ENCODE measurements at places on chromosomes 7 and 10. TPM values are rescaled to one million over a fixed set of nuclear protein-coding genes. Genes with fewer than 3 reads are reported as not detected.

Gene PRSS1
- 0.99 TPM for total RNA-seq

Gene FAM131B
- total RNA-seq: 0.60 TPM

Gene PDSS1
- total RNA-seq: 17.3 TPM

Gene GRID2IP
- total RNA-seq: 0.21 TPM

Gene PARD3
- 31.0 TPM for total RNA-seq

Gene GFRA1
- 1.9 TPM for total RNA-seq

Gene AOAH
- 28.2 TPM for total RNA-seq
